8988T (cell line): ENCODE measurements at places on chromosomes 3 and 15.

DNA sequence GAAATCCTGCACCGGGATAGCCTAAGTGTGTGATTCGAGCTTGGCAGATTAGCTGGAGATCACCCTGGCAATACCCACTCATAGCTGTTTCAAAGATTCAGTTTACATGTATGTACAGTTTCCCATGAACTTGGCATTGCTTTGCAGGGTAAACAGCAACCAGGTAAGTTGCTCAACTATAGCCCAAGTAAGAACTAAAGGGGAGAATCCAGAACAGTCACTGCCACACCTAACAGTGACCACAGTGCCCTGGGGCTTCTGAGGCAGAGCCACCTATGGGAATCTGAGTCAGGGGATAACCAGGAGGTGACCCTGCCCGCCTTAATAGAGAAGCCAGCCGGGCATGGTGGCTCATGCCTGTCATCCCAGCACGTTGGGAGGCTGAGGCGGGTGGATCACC is 15.9 kb downstream of the CDAN1 start:
- no peak for DNase-seq

DNA sequence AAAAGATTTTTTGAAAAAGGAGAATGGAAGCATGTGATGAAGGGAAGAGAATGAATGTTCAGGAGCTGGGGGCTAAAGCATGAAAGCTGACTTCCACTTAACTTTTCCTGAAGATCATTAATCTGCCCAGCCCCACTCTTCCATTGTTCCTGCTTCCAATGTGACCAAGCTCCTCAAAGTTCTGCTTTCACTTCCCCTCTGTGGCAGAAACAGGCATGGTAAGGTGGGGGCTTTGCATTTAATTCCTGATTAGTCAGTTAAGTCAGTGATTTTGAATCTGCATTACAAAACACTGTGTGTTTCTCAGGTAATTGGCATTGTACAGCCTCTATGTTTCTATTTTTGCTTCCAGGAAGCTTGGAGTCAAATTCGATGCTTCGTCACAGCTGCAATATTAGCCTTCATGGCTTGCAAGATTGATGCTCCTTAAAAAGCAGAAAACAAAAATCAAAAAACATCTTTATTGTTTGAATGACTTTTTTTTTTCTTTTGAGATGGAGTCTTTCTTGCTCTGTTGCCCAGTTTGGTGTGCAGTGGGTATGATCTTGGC is 7.3 kb upstream of the TM6SF1 start:
- no peak for DNase-seq

DNA sequence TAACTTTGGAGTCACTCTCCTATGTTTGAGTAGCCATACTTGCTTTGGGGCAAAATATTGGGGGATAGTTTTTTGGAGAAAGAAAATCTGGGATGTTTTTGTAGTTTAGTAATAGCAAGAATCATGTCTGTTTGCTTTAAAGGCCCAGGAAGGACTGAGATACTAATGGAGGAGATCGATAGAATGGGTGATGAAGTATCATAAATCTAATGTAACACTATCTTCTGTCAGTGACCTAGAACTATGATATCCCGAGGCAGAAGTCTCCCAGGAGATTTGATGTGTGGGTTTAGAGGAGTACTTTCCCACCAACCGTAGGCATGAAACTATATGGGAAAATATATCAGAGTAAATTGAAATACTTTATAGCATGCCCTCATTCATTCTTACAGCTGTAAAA is 21.0 kb upstream of the NFKBIZ start:
- no peak for DNase-seq

GRCh38 chr3:64264501-64265109 is 39.3 kb upstream of the PRICKLE2 start:
- DNase-seq = no peak

GRCh38 chr15:95799286-95800200 is 531.0 kb upstream of the NR2F2 start:
- no peak for DNase-seq

DNA sequence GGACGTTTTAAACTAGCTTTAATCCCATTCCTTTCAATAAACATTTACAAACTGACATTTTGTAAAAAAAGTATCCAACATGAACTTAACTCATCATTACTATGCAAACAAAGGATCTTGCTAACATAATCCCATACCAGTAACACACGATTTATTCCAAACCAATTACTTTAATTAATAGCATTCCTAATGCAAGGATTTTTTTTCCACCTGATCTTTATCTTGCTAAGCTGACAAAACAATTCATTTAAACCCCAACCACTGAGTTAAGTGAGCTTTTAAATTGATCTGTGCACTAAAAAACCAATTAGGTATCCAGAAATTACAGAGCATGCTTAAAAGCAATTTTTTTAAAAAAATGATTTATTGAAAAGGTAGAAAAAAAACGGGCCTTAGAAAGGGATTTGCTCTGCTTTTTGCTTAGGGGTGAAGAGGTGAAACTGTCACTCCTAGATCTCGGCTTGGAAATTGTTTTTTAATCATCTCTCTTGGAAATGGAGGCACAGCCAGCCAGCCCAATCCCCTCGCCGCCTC is 1.2 kb downstream of the SH3BP5 start:
- DNase-seq = no peak

DNA sequence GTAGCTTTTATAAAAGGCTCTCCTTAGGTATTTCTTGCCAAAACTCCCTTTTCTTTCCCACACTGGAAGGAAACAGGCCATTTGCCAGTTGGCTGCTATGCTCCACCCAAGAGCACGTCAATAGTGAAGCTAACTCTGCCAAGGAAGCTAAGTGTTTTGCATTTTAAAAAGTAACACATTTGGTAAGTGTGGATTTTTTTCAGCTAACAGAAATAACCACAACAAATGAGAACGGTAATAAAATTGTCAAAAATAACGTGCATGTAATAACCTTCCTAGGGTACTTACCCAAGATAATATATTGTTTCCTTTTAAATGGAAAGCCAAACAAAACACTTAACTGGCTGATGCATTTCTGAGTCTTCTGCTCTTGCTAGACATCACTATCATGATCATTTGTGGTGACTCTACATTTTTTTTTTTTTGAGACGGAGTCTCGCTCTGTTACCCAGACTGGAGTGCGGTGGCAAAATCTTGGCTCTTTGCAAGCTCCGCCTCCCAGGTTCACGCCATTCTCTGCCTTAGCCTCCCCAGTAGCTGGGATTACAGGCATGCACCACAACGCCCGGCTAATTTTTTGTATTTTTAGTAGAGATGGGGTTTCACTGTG is 4.6 kb downstream of the DPP8 start:
- DNase-seq = no peak

DNA sequence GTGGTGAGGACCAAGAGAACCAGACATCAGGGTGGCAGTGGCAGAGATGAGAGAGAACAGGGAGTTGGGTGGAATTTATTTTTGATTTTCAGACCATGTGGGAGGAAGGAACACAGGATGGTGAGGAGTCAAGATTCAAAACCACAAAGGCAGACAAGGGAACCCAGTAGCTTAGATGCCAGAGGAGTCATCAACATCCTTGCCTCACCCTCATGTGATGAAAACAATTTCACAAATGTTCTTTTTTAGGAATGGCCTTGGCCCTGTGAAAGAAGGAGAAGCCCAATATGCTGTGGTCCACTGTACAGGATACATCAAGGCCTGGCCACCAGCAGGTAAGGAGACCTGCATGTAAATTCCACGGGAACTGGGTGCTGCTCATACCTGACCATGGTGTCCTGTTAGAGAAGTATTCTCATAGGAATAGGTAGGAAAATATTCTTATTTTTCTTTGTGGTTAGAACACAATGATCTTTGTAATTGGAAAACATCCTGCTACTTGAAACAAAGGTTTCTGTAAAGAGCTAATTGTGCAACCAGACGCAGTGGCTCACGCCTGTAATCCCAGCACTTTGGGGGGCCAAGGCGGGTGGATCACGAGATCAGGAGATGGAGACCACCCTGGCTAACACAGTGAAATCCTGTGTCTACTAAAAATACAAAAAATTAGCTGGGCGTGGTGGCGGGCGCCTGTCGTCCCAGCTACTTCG is 110.0 kb downstream of the ARNT2 start:
- DNase-seq = no peak
